Activated CD4-positive, CD25-positive, alpha-beta regulatory T cell (primary cell): ENCODE measurements at places on chromosomes 1 and 21.
A peak's percentile ranks its signal among the peaks of the same experiment; 100 is the strongest.

DNA sequence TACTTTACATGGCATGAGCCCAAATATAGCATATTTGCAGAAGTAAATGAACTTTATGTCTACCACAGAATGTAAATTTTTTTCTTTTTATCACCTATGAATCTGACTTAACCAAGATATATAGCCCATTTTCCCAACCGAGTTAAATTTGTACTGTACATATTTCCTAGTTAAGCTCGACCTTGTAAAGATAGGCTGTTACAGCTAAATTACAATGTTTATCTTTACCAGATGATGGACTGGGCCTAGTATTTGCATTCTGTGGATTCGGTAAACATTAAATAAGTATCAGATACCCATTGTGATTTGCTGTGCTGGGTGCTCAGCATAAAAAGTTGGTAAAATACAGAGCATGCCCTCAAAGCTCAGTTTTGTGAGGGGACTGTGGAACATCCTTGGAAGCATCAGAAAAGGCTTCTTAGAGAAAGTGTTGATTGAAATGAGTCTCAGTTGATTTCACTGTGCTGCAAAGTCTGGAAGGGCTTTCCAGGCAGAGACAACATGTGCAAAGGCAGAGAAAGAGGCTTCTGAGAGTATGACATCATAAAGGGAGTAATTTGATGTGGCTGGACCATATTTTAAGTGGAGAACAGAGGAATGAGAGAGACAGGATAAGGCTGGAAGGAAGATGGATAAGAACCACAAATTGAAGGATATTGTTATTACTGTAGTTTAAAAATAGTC, 27.4 kb downstream of the MORC3 start:
- DNase-seq: no peak

- DNase-seq: no peak
Measured at GRCh38 chr1:17633654-17634053, 94.2 kb downstream of the ARHGEF10L start.

GRCh38 chr1:221712776-221713431, 29.0 kb downstream of the DUSP10 start:
- peak; percentile 41 for DNase-seq

DNA sequence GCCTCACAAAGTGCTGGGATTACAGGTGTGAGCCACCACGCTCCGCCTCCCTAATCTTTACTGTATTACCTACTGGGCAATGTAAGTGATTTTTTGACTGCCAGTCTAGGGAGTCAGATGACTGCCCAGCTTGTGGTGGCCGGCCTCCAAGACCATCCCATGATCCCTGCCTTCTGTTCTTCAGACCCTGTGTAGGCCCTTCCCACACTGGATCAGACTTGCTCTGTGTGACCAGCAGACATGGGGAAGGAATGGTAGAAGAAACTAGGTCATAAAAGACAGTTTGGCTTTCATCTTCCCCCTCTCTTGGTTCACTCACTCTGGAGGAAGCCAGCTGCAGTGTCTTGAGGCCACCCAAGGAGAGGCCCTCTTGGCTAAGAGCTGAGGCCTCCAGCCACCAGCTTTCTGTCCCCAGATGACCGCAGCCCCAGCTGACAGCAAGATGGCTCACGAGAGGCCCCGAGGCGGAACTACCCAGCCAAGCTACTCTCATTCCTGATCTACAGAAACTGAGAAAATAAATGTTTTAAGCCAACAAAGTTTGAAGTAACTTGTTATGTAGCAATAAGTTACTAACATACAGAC, 14.5 kb upstream of the CBR3 start:
- DNase-seq: no peak

DNA sequence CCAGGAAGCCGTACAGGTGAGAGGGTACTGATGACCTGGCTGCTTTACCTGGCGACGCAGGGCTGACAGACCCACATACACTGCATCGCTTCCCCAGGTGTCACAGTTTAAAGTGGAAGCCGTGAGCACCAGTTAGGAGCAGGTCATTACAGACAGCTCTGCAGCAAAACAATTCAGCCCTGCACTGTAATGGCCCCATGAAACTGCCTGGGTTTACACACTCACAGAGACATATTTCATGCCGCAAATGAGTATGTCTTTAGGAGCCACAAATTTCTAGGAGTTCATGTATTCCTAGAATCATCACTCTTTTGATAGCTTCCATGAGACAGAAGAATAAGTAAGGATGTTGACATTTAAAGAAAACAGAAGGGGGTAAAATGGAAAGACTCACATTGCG, 723.1 kb downstream of the MATN1 start:
- no peak for DNase-seq

DNA sequence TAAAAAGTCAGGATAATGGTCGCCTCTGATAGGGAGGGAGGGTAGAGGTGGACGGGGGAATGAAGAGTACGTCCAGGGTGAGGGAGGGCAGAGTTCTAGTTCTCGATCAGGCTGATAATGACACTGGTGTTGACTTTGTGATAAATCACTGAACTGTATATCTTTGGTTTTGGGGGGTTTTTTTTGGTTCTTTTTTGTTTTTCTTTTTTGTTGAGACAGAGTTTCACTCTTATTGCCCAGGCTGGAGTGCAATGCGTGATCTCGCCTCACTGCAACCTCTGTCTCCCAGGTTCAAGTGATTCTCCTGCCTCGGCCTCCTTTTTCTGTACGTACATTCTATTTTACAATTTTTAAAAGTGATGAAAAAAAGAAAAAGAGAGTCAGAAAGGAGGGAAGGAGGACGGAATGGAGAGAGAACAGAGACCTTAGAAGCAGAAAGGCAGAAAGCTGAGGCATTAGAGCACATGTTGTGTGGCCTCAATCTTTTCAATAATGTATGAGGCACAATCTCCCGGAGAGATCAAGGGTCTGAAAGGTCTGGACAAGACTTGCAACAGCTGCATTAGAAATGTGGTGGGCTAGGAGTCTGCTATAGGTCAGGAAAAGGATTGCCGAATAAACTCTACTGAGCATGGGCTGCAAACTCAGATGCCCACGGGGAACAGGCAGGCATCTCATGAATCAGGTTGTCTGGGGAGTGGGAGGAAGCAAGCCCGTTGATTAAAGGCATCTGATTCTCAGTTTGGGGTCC, 174.8 kb downstream of the TOMM20 start:
- DNase-seq: no peak

- no peak for DNase-seq
Measured at GRCh38 chr1:248782416-248783141, 27.0 kb upstream of the LYPD8 start.
